ENCODE measurements at places on chromosomes 4 and X.

DNA sequence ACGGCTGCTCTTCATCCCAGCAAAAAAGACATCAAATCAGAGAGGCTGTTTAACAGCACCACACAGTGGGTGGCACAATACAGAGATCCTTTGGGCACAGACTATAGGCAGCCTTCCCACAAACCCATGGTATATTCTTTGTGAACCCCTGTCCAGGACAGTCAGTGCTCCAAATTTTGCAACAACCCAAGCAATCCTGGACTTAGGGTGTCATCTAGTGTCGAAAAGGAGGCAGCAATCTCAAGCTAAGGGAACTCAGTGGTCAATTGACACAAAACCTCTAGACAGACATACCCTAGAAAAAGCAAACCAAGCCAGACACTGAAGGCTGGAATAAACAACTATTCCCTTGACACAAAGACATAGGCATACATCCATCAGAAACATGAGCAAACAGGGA lies 137.4 kb downstream of the BMP15 start:
- no peak for DNase-seq

DNA sequence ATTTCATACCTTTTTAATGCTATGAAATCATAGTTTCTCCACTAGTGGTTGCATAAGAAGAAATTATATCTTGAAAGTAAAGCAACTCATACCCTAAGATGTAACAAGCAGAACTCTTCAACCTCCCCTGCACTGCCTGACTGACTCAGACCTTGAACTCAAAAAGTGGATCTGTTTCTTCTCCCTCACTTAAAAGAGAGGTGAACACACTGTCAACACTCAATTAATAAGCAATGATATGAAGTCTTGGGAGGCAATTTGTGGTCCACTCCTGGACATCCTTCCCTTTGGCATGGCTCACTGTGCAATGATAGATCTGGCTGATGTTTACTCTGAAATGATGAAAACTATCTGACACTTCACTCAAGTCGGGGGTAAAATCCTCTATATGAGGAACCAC lies 282.0 kb upstream of the DKK2 start:
- no peak for DNase-seq

DNA sequence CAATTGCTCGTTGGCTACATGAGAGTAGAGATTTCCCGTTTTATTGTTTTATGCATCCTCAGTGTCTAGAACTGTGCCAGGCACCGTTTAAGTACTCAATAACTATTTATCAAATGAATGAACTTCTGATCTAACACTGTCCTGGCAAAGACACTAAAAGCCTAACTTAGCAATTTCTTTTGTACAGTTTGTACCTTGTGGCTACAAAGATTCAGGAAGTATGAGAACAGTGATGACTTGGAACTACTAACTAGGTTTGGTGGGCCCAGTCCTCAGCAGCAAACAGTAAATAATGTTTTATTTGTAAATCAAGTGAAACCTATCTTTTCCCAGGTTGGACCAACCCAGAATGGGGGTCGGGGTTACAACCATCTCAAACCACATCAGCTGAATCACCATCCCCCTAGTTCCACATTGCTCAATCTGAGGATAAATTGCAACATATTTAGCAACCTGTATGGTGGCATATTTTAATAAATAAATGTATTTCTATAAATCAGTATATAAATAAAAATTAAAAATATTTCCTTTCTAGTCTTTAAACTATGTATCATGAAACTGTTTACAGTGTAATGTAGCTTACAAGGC lies 12.3 kb upstream of the SCRG1 start:
- no peak for DNase-seq

DNA sequence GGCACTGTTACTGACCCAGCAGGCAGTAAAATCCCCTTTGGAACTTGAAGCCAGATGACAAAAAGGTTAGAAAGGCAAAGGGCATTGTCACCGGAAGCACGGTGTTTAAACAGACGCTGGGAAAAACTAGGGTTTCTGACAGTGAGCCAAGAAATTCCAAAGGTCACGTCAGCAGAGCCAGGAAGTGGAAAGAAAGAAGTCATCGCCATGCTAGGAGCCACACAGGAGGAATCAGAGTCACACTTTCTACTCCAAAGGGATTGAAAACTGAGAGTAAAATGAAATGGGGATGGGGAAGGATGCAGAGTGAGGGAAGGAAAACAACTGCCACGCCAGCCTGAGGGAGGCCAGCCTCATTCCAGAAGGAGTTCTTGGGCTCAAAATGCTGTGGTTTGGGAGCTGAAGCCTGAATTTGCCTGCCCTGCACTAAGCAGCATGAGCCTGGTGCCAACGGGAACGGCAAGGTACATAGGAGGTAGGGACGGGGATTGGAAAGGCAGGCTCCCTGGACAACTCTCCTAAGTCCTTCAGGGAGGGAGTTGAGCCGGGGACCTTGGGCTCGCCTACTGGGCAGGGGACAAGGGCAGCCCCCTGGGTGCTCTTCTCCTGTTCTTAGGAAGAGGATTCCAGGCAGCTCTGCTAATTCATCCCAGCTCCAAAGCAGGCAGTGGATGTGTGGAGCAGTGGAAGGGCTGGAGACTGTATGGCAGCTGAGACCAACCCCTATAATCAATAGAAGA lies 66.8 kb downstream of the SOWAHB start:
- DNase-seq, result no peak

DNA sequence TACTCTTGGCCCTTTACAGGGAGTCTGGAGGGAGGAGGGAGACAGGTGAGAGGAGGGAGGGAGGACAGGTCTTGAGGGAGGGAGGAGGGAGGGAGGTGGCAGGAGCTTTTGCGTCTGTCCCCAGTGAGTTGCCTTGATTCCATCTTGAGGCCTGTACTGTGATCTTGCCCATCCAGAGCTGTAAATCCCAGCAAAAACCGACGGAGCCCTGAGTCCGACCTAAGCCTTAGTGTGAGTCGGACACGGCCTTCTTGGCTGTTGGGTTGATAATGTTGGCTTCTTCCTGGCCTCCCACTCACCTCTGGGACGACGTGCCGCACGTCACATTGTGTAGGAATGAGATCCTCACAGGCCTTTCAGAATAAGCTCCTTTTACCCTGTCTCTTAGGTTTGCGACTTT lies 72.5 kb downstream of the RGS12 start:
- no peak for DNase-seq

DNA sequence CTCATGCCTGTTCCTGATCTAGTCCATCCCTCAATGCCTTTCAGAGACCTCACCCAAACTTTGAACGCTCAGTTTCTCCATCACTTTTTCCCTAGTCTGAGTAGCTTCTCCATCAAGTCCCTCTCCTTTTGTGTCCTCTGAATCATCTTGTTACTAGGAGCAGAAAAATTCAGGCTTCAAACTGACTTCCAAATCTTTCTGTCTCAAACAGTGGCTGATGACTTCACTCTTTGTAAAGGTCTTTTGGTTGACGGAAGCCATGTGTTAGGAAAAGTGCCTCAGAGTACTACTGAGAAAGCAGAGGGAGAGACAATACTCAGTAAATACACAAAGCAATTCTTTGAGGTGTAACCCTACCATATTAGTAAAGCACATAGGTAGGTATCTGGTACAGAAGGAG lies 65.7 kb upstream of the CAMK2D start:
- no peak for DNase-seq

GRCh38 chr4:116925900-116926457 lies 159.4 kb downstream of the TRAM1L1 start:
- no peak for DNase-seq

- no peak for DNase-seq
Observed at GRCh38 chr4:1761130-1761689, 31.9 kb upstream of the FGFR3 start.

- DNase-seq, result peak; percentile 87
Observed at GRCh38 chr4:38663801-38664705, at the start of gene KLF3. TSS of gene KLF3 (plus strand) at chr4:38664199. CDS start at chr4:38680626, 16,427 bp downstream.

- DNase-seq, result no peak
Observed at GRCh38 chrX:41616935-41617334, 71.8 kb upstream of the GPR34 start.

DNA sequence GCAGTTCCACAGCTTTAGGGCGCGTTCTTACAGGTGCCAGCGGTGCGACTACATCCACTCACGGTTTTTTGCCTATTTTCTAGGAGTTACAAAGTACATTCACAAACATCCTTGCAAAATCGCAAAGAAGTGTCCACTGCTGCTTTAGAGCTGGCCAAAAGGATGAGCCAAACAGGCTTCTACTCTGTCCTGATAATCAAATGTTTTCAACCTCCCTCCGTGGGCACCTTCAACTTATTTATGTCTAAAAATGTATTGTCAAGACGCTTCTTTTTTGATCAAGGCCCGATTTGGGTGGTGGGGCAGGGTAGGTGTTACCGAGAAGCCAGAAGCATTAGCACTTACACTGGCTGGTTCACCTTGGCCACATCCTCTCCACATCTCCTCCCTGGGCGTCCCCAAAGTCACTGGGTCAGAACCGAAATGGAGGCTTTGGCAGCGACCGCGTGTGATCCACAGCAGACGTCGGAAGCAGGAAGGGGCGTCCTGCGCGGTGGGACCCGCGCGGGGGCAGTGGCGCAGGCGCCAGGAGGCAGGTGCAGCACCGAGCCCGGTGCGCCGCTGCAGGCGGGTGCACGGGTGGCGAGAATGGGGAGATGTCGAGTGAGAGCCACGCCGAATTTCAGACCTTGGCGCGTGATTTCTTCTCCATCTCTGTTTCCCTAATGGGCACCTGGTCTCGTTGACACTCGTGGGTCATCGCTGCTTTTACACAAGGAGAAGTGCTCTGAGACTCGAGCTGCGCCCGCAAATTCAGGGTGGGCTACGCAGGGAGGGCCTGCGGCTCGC lies 16.9 kb downstream of the NKX3-2 start:
- no peak for DNase-seq

GRCh38 chr4:104128031-104128849 lies 366.5 kb downstream of the CXXC4 start:
- DNase-seq, result no peak

GRCh38 chrX:117539090-117539418 lies 577.6 kb downstream of the KLHL13 start:
- no peak for DNase-seq

Measured in activated CD4-positive, alpha-beta T cell treated with anti-CD3 and anti-CD28 coated beads for 4 hours (primary cell).